CD4-positive, alpha-beta T cell treated with Interleukin-4 for 1 hour (primary cell): ENCODE measurements at places on chromosomes 5 and 9.

GRCh38 chr9:35757226-35757891 is 3.3 kb upstream of the MSMP start:
- DNase-seq: no peak

DNA sequence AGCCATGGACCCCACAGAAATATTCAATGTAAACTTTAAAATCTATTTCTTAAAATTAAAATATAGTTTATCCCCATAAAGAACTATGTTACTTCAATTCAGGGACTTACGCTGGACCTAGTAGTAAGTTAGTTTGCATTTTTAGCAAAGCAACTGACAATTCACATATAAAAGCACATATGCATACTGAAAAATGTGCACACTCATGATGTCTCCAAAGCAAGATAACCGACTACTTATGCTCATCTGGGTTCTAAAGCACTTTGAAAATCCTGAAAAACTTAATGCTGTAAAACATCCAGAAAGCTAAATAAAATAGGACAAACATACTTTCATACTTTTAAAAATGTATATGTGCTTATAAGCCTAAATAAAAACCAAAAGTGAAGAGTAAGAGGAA is 264.4 kb upstream of the GAS1 start:
- DNase-seq: no peak

GRCh38 chr9:133792721-133793470 is 54.7 kb upstream of the SARDH start:
- DNase-seq: peak; percentile 45

GRCh38 chr9:109913461-109913810 is 133.4 kb downstream of the PALM2AKAP2 start:
- no peak for DNase-seq

DNA sequence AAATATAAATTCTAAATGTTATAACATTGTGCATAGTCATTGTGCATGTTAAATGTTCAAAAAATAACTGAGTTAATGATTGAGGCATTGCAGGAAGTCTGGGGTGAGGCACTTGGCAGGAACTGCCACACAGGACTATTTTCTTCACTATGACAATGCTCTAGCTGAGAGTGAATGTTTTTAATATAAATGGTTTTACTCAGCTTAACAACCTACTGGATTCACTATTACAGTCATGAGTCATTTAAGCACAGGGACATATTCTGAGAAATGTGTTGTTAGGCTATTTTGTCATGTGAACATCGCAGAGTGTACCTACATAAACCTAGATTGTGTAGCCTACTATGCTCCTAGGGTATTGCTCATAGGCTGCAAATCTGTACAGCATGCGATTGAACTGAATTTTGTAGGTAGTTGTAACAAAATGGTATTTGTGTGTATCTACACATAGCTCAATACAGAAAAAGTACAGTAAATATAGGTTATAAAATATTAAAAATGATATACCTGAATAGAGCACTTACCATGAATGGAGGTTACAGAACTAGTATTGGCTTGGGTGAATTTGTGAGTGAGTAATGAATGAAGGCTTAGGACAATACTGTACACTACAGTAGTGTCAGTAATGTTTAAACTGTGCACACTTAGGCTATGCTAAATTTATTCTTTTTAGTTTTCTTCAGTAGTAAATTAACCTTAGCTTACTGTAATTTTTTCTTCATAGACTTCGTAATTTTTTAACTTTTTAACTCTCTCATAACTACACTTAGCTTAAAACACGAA is 346.1 kb upstream of the PTGER4 start:
- no peak for DNase-seq

GRCh38 chr9:4082948-4083347 is 216.9 kb downstream of the GLIS3 start:
- no peak for DNase-seq

GRCh38 chr9:36147441-36148175 is 11.1 kb downstream of the GLIPR2 start:
- DNase-seq: no peak

GRCh38 chr9:132240841-132241482 is 79.1 kb downstream of the NTNG2 start:
- peak; percentile 100 for DNase-seq

DNA sequence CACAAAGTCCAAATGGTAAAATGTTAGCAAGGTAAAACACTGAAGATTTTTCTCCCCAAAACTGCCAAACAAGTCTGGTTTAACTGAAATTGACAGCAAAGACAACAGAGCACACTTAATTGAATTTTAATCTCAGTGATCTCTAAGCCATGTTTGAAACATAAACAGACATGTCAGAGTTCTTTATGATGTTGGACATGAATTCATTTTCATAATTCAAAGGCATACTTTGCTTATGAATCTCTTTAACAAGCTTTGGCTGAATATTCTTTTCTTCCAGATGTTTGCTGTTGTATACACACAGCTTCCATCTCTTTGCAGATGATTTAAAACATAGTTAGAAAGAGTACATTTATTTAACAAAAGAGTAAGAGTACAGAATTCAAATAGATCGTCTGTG is 509.1 kb downstream of the RAB3C start:
- no peak for DNase-seq

DNA sequence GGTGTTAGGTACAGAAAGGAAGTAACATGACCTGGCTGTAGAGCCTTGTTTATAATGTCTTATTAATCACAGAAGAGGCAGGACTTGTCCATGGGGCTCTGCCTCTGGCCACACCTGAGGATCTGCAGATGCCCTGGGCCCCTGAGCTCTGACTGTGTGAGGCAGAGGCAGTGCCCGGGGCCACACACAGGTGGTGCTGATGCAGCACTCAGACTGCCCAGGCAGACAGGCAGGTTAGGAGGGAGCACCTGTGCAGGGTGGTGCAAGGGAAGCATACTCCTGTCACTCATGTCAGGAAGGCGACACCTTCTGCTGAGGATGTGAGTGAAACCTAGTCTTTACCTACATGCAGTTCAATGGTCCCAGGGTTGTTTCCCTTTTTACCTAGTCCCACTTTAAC is 88.7 kb downstream of the CFAP90 start:
- DNase-seq: no peak

- DNase-seq: no peak
Observed at GRCh38 chr5:107135391-107135790, 535.3 kb downstream of the EFNA5 start.

- no peak for DNase-seq
Observed at GRCh38 chr9:110261632-110262031, 5.3 kb upstream of the TXN start.

- DNase-seq: no peak
Observed at GRCh38 chr9:81613002-81613812, 76.1 kb downstream of the TLE1 start.

DNA sequence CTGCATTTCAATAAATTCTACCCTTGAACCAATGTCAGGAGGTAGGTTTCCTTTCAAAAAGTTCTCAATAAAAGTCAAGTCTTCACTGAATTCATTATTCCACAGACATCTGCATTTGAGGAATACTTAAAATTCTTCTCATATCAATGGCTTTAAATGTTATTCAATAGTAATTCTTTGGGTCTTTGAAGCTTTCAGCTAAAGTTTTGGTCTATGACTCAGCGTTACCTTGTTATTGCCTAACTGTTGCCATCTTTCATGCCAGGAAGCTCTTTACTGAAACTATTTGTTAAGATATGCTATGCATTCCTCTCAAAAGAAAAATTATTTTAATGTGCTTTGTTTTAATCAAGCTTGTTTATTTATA is 170.5 kb downstream of the NNT start:
- DNase-seq: no peak

DNA sequence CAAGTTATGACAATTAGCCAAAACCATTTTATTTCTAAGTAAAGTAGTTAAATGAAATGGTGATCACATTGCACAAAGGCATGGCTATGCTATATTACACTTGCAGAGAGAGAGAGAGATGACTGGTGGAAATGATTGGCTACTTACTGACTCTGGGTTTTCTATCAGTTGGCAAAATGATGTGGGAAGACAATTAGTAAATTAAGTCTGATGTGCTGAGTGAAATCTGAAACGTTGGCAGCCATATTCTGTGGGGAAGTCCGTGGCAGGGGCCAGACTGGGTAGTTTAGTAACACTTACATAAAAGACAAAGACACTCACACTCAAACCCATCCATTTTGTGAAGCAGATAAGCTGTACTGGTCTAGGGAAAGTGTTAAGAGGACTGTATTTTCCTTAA is 61.6 kb downstream of the ANXA1 start:
- DNase-seq: no peak
